ENCODE measurements at places on chromosomes 7 and 10. TPM values are rescaled to one million over a fixed set of nuclear protein-coding genes. Genes with fewer than 3 reads are reported as not detected.
A peak's percentile ranks its signal among the peaks of the same experiment; 100 is the strongest.

DNA sequence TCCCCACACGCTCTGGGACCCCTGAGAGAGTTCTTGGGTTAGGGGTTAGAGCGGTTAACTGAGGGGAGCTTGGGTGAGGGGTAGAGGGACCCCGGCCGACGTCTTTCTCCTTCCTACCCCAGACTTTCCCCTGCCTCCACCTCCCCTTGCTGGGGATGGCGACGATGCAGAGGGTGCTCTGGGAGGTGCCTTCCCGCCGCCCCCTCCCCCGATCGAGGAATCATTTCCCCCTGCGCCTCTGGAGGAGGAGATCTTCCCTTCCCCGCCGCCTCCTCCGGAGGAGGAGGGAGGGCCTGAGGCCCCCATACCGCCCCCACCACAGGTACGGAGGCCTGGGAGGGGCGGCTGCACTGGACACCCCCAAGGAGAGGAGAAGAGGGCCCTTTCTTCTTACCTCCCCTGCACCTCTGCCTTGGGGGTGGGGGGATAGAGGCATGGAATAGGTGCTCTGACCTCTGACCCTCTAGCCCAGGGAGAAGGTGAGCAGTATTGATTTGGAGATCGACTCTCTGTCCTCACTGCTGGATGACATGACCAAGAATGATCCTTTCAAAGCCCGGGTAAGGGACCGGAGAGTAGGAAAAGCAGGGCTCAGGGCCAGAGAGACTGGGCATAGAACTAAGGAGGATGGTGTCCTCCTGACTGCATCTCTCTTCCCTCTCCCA is 1.1 kb downstream of the ZYX start:
- DNase-seq, result no peak

DNA sequence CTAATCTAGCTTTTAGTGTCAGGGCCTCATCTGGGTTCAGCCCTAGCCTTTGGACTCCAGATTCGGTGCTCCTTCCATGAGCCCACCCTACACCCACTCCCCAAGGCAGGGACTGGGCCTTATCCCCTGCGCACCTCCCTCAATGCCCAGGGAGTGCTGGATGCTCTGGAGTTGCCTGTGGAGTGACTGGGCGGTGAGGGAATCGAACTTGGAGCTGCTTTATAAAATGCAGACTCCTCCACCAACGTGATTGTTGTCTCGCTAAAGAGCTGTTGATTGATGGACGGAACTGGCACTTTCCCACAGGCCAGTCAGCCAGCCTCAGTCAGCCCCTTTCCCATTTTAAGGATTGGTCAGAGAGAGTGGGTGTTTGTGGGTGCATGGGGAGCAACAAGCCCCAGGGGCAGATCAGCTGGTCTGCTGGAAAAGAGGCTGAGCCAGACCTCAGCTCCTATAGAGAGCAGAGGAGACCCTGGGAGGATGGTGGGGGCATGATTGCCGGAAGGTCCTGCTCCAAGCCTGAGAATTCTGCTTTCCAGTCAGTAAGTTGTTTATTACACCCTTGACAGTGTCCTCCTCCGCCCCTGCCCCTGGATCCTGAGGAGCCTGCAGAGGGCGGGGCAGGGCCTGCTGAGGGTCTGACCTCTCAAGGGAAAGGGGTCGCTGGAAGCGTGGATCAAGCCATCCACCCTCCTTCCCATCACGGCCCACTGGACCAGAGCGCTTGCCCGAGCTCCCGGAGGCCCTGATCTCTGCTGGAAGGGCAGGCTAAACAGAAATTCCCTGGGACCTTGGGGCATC is 16.7 kb downstream of the UNC5B start:
- DNase-seq, result no peak

- no peak for DNase-seq
Observed at GRCh38 chr10:53432035-53432434, 659.5 kb upstream of the MBL2 start.

DNA sequence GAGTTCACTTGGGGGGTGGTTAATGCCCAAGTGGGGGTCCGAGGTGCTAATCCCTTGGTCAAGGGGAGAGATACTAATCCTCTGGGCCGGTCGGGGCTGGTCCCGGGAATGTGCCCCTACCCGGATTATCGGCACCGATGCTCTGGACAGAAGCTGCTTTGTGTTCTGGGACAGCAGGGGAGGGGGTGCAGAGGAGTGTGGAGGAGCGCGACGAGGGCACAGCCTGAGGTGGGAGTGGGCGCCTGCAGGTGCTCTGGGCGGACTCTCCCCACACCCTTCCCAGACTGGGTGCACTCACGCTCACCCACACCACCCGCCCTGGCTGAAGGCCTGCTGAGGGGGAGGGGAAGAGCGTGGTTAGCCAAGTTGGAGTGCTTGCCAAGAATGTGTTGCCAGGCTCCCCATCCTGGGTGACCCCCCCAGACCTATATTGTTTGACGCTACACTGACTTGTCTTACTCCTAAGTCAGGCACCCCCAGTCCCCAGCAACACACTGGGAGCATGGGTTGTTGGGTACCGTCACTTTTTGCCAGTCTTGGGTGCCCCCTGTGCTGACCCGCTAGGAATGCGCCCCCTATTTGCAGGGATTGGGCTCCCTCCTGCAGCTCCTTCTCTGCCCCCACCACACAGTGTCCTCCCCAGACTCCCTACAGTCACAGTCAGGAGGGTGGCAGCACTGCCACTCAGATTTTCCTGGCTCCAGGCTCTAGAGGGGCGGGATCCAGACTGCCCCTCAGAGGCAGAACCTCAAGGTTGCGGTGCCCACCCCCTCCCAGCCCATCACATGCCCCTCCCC is 1.2 kb downstream of the SLC4A2 start:
- peak; percentile 91 for DNase-seq

- DNase-seq, result no peak
Observed at GRCh38 chr10:86313621-86314041, 53.0 kb downstream of the GRID1 start.

DNA sequence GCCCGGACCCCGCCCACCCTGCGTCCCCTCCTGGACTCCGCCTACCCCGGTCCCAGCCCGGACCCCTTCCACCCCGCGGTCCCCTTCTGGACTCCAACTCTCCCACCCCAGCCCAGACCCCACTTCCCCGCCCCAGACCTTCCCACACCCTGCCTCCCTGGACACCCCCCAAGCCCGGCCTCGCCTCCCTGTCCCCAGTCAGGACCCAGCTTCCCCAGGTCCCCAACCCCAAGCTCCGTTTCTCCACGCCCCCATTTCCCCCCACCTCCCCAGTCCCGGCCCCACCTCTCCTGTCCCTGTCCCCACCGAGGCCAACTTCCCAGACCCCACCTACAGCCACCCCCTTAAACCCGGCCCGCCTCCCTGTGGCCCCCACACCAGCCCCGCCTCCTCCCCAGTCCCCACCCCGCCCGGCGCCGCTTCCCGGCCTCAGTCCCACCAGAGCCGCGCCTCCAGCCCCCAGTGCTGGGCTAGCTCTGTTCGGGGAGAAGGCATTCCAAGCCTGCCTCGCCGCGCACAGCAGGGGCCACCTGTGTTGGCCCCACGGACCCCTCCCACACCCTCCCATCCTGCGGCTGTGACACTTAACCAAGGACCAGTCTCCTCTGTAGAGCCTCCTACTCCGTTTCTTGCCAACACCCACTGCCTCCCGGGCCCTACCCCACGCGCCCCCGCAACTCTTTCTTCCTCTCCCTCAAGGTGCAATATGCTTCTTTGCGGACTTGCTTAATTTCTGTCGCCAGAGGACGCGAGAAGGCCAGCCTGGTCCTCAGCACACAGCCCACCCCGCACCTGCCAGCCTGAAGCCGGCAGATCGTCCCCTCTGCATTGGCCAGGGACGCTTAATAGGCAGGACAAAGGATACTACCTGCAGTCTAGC is 736 bp upstream of the ITIH5 start:
- DNase-seq, result no peak

GRCh38 chr7:53993224-53993623 is 549.0 kb upstream of the VSTM2A start:
- no peak for DNase-seq

- DNase-seq, result peak; percentile 47
Observed at GRCh38 chr7:31744294-31744874, 57.4 kb downstream of the PPP1R17 start.

DNA sequence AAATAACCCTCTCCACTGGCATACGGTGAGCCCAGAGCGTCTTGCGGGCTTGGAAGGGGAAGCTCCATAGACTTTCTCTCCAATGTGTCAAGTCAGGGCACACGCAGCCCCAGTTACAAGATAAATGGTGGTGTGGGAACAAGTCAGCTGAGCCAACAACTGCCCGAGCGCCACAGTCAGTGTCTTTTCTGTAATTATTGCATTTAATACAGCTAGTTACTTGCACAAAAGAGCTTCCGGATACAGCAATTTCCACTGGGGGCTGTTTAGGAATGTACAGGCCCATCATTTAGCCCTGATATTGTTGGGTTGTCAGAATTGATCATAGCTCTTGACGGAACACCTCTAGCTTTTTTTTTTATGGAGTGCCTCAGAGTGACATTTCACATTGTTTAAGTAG is 193.5 kb upstream of the SP8 start:
- no peak for DNase-seq

DNA sequence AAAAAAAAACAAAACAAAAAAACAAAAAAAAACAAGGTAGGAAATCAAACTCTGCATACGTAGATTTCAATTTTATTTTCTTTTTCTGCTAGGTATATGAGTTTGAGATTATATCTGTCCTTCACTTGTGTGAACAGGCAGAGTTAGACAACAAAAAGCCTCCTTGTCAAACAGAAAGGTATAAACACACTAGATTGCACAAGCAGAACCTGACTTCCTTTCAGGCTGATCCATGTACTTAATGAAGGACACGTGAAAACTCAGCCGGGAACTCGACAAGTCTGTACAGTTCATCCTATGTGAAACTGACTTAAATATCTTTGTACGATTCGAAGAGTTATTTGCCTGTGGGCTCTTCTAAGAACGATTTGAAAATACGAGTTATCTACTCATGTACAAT is 254.1 kb downstream of the ARL4A start:
- no peak for DNase-seq

DNA sequence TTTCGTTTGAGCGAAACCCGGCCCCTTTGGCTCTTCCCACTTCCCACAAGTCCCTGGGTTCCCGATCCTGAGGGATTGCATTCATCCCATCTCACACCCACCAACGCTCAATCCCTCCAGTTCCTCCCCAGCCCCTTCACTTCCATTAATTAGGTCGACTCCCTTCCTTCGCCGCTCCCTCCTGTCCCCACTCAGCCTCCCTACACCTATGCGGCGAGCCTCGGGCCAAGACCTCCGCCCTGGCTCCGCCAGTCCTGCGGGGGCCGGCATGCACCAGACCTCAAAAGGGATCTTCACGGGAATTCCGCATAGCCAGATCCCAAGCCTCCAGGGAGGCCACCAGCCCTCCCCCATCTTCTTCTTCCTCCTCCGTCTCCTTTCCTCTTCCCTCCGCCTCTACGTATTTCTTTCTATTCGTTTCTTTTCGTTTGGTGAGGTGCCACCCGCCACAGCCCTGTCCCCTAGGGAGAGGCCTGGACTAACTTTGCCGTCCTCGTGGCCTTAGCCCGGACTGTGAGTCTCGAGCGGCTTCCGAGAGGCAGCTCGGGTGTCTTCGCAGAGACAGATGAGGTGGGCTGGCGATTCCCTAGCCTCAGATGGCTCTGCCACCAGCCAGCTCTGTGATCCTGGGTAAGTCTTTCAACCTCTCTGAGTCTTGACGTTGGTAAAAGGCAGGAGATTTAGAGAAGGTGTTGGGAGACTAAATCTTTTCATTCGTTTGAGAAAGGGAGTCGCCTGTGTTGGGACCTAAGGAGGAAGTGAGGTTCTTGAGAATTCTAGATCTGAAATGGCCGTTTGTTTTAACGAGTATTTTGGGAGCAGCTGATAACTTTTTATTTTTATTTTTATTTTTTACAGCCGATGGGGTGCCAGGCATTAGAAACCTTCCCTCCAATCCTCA is 8.1 kb upstream of the LBX1 start:
- DNase-seq, result no peak

DNA sequence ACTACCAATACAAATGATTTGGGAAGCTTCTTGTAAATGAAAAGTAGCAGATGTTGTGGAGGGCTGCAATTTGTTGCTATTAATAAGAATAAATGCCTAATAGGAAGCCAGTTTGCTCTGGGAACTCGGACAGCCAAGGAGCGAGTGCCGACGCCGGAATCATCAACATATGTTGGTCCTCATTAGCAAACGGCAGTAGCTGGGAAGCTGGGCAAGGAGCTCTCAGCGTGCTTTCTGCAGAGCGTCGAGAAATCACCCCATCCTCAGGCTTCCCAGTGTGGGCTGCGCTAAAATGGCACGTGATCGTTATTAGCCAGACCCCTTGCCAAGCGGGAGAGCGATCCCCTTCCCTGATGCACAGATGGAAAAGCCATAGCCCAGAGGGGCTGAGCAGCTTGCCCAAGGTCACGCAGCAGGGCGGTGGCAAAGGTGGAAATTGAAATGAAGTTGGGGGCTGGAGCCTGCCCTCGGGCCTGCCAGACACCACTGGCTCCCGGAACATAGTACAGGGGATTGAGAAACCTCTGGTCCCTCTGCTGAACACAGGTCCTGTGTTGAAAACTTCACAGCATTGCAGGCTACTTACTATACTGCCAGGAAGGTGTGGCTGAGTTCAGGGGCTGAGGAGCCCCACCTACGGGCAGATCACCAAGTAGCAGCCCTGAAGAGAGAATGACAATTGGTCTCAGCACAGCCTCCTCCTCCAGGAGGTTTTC is 326.9 kb downstream of the PLXNA4 start:
- DNase-seq, result no peak

DNA sequence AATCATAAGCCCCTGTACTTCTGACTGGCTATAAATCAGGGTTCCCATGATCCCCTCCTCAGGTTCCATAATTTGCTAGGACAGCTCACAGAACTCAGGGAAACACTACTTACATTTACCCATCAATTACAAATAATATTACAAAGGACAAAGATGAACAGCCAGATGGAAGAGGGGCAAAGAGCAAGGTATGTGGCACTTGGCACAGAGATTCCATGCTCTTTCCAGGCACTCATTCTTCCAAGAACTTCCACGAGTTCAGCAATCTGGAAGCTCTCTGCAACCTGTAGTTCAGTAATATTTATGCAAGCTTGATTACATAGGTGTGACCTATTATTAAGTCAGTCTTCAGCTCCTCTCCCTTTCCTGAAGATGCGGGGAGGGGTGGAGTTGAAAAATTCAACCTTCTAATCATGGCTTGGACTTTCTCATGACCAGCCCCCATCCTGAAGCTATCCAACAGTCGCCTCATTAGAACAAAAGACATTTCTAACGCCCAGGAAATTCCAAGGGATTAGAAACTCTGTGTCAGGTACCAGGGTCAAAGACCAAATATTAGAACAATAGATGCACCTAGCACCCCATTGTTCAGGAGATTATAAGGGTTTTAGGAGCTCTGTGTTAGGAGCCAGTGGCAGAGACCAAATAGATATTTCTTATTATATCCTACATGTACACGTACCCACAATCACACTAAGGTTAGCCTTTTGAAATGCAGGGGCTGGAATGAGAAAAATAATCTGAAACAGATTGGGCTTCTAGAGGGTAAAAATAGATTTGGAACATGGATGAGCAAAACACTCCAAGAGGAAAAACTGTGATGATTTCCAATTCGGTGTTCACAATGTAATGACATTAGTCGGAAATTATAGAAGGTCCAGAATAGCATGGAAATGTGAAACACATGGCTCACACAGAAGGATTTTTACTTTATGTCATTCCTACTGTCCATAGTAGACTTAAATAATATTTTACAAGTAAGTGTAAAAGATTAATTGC is 7.0 kb downstream of the ANKMY2 start:
- no peak for DNase-seq

CYP3A4 gene
- total RNA-seq, result not detected

PTPN20 gene
- total RNA-seq, result 12.7 TPM

OR2A7 gene
- not detected for total RNA-seq

GRID2IP gene
- not detected for total RNA-seq

TBX20 gene
- not detected for total RNA-seq

LIPN gene
- total RNA-seq, result not detected

Measured in Caki2 (cell line).